NCI-H187 treated with DMSO at 0.1 percent for 48 hours (cell line): ENCODE measurements at places on chromosomes 13 and 19.

GRCh38 chr19:29904017-29904416 lies 38.0 kb upstream of the URI1 start:
- no peak for DNase-seq

GRCh38 chr19:3823350-3823713 lies 37.2 kb upstream of the MATK start:
- no peak for DNase-seq

- no peak for DNase-seq
Observed at GRCh38 chr19:38698225-38699026, 45.8 kb downstream of the CAPN12 start.

DNA sequence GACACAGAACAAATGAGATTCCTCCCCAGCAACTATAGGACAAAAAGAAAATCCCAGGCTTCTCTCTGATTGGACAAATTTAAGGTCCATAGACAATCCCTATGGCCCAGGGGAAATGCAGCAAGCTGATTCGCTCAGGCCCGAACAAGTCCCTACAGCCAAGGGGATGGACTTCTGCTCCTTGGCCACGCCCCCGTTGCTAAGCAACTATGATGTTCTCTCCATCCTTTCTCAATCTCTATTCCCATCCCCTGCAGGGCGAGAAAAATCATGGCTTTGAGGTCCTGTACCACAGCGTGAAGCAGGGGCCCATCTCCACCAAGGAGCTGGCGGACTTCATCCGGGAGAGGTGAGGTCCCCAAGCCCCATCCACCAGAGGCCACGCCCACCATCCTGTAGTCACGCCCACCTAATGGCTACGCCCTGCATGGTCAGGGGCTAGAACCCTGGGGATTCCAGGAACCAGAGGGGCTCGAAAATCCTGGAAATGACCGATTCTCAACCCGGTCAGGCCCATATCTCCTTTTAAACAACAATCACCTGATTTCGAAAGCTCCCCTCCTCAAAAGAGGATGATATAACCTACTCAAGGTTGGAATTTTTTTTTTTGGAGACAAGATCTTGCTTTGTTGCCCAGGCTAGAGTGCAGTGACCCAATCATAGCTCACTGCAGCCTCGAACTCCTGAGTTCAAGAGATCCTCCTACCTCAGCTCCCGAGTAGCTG lies 11.4 kb downstream of the FCHO1 start:
- DNase-seq = no peak

GRCh38 chr13:19791953-19792537 lies 9.3 kb upstream of the PSPC1 start:
- DNase-seq = no peak

- DNase-seq = no peak
Observed at GRCh38 chr19:30044273-30045248, 102.5 kb downstream of the URI1 start.

GRCh38 chr13:74919914-74920313 lies 562.1 kb downstream of the TBC1D4 start:
- peak; percentile 50 for DNase-seq

- no peak for DNase-seq
Observed at GRCh38 chr19:29812080-29812880, 489 bp downstream of the CCNE1 start.

DNA sequence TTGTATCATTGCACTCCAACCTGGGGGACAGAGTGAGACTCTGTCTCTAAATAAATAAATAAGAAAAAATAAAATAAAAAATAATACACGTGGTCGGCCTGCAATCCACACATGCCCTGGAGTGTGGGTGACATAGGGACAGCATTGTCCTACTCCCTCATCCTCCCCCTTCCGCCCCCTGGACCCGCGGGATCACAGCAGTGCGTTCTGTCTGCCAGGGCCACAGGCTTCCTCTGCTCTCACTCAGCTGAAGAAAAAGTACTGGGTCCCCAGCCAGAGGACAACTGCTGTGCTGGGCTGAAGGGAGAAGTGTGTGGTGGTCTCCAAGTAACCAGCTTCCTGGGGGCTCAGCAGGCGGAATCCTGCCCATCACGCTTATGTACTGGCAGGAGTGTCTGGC lies 6.3 kb downstream of the BCAT2 start:
- no peak for DNase-seq

- no peak for DNase-seq
Observed at GRCh38 chr19:32977280-32977679, 5.2 kb downstream of the FAAP24 start.

DNA sequence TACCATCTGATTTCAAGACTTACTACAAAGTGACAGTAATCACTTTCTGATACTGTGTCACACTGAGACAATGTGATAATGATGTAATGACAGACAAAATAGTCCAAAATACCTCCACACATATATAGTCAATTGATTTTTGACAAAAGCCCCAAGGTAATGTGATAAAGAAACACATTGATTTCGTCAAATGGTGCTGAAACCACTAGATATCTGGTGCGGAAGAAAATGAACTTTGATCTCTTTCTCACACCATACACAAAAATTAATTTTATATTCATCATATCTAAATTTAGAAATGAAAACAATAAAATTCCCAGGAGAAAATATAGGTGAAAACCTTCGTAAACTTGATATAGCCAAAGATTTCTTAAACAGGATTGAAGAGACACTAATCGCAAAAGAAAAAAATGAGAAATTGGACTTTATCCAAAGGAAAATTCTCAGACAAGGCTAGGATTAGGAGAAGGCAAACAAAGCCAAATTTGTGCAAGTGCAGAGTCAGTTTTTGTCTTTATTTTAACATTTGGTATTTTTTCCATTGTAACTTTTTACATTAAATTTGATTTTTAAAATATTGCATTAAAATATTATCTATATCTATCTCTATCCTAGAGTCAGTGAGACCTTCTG lies 739.9 kb downstream of the DIAPH3 start:
- DNase-seq = no peak
